ENCODE measurements at places on chromosomes 7 and 10.

GRCh38 chr10:61888744-61889143 is 12.8 kb upstream of the ARID5B start:
- peak; percentile 40 for DNase-seq

DNA sequence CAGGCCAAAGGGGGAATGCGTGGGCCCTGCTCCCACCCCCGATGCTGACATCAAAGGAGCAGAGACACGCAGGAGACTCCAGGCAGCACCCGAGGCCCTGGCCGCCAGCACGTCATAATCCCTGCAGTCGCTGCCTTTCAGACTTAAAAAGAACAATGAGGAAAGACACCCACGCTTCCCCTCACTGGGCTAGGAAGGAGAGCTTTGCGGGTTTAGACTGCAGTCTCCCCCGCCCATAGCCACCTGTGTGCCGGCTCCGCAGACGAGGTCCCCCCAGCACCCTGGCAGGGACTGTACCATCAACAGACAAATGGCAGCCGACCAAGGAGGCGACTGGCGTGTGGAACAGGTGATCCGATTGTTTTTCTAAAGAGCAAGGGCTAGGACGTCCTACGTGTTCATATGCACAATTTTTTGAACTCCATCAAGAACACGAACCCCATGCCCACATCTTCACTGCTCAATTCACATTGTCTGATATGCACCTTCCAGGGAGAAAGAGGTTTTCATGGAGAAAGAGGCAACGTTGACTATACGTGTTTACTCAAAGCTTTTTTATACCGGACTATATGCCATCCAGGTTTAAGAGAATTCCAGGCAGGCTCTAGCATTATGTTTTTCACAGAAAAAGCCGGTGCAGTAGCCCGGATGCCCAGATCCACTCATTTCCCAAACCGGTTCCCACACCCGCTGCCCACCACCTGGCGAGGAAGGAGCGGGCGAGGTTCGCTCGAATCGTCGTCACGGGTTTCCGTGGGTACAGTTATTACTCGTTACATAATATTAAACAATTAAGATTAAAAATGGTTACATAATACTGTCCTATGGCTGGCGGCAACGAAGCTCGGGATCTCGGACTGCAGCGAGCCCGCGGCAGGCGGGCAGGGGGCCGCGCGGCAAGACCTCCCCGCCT is 1.1 kb downstream of the GRB10 start:
- DNase-seq: no peak

DNA sequence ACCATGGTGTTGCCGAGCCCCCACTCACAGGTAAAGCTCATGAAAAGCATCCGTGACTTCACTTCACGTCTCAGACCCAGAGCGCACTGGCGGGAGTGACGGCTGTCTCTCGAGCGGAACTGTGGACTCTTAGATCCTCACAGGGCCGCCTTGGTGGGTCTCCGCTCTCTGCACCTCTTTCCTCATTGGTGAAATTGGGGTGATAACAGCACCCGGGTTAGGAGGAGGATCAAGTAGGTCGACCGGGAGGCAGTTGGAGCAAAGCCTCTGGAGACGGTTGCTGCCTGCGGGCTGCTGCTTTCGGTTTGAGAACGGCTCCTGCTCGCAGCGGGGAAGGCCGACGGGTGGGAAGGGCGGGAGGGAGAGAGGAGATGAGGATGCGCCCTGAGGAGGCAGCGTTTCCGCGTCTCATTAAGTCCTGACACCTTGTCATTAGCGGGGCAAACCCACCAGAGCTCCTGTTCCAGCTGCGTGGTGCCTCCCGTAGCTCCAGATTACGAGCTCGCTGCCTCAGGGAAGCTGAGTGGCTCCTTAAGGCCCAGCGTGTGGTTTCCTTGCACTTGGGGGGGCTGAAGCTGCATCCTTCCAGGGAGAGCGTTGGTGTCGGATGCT is 51.9 kb upstream of the CFAP46 start:
- no peak for DNase-seq

- DNase-seq: no peak
These were observed 16.2 kb downstream of the OPTN start for GRCh38 chr10:13115832-13116803.

- no peak for DNase-seq
These were observed 20.8 kb upstream of the NRP1 start for GRCh38 chr10:33355274-33355673.

DNA sequence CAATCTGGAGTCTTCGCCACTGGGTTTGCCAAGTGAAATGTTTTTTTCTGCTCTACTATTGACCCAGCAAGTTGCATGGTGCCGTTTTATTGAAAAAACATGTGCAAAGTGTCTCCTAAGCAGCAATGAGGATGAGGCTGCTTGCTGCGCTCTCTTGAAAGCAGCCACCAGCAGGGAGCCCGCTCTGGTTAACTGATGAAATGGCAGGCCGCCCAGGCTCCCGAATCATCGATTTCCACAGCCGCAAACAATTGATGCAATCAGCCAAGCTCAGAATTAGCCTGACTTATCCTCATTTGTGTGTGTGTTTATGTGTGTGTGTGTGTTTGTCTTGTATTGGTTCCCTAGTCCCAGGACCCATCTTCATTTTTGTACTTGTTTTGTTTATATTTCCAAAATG is 22.2 kb upstream of the LYZL1 start:
- DNase-seq: peak; percentile 15

DNA sequence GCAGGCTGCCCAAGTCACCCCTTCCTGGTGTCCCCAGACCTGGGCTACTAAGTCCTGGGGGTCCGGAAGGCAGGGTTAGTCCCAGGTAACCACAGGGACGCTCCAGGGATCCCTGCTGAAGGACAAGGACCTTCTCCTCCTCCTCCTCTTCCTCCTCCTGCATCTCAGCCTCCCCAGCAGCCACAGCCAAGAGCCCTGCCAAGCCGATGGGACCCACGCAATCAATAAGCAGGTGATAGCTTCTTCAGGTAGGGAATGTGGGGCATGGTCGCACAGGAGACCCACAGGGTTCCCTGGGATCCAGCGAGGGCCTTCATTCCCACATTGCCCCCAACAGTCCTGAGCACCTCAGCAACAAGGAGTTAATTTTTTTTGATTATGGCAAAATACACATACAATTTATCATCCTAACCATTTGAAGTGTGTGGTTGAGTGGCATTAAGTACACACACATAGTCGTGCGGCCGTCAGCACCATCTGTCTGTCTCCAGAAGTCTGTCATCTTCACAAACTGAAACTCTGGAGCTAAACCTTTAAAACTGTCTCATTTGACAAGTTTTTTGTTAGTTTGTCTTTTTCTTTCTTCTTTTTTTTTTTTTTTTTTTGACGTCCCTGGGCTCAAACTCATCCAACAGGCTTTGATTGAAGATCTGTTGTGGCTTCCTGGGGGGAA is 12.1 kb downstream of the CRYGN start:
- no peak for DNase-seq

- no peak for DNase-seq
These were observed 133.7 kb upstream of the AGK start for GRCh38 chr7:141417506-141417905.

GRCh38 chr10:79046741-79047583 is 21.8 kb upstream of the ZMIZ1 start:
- no peak for DNase-seq

GRCh38 chr10:29636178-29636577 is 1.4 kb upstream of the SVIL start:
- no peak for DNase-seq

DNA sequence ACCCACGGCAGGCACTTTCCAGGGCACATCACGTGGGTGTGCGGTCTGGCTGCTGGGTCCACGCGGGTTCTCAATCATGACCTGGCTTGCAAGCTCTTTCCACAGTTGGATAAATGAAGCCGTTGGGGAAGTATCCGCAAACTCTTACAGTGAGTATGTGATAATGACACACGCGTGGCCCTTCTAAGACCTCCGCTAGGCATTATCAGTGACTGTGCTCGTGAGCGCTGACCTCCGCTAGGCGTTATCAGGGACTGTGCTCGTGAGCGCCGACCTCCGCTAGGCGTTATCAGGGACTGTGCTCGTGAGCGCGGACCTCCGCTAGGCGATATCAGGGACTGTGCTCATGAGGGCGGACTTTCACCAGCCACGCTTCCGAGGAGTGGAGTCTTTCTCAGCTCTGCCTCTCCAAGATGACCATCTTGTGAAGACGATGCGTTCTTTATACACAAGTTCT is 107.0 kb downstream of the WDR37 start:
- DNase-seq: no peak

DNA sequence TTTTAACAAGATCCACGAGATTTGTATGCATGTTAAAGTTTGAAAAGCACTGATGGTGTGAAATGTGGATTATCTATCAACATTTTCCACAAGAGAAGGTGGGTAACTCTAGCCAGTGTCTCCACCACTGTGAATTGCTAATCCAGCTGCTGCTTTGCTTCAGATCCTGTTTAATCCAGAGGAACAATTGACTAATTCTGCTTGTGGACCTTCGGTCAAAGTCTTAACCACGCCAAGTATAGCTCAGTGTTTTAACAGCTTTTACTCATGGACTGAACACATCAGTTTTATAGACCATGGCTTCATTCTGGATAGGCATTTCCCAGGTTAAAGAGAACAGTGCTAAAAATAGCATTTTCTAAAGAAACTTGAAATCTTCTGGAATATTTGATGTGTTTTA is 23.5 kb downstream of the ADK start:
- DNase-seq: no peak

DNA sequence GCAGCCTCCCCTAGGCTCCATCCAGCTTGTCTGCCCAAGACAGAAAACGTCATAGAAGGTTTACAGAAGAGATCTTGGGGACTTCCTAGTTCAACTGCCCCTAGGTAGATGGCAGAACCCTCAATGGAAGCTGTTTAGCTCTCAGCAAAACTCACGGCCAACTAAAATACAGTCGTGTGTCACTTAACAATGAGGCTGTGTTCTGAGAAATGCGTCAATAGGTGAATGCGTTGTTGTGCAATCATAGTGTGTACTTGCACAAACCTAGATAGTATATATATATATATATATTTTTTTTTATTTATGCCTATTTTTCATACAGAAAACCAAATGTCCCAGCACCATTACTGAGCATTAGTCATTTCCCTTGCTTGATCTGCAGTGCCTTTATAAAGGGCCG is 100.4 kb upstream of the SH2B2 start:
- no peak for DNase-seq

GRCh38 chr7:6621195-6622133 is 6.1 kb downstream of the ZNF853 start:
- no peak for DNase-seq

- DNase-seq: no peak
These were observed 83.5 kb downstream of the IPMK start for GRCh38 chr10:58184120-58184670.

DNA sequence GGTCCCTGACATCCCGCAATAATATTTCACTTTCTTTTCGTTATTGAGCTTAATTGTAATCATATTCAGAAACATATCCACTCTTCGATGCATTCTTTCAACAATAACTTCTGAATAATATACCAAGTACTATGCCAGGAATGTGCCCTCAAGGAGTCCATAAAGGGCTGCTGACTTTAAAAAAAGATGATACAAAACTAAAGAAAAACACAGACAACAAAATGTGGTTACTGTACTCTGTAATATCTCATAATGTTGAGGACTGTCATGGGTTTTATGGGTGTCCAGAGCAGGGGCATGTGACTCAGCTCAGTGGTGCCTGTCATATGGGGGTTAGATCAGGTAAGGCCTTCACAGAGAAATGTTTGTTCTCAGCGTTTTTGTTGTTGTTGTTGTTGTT is 73.7 kb downstream of the ARL4A start:
- peak; percentile 45 for DNase-seq

- DNase-seq: no peak
These were observed 155.3 kb upstream of the INHBA start for GRCh38 chr7:41858201-41858600.

DNA sequence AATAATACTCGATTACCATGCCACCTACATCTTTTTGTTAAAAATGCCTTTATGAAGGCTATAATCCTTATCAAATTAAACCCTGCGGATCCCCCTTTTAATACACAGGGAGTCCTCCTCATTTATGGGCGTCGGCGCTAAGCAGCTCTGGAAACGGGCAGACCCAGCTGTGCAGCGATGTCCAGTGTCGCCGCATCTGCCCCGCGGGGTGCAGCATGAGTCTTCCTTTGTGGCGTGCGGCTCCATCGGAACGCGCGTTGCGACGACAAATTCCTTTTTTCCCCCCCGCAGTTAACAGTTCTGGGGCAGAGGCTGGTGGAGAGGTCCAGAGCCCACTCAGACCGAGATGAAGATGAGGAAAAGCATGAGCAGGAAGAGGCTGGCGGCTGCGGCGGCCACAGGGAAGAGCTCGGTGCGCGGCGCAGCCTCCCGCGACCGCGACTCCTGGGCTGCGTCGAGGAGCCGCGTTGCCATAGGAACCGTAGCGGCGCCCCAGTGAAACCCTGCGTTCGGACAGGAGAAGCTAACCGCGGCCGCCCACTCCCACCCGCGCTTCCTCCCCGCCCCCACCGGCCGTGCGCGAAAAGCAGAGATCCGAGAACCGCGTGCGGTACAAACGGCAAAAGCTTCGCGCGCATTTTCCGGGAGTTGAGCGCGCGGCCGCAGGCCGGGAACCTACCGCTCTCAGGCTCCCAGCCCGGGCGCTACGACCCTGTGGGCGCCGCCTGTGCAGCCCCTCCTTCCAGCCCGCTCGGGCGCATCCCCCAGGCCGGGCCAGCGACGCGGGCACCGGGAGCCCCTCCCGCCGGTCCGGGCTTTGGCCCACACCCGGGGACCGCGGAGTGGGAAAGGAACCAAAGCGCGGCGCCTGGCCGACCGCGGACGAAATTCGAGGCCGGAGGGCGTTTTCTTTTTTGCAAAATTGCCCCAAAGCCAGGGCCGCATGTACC is 130.6 kb downstream of the SPAG6 start:
- peak; percentile 10 for DNase-seq

- DNase-seq: peak; percentile 51
These were observed 25.8 kb downstream of the TES start for GRCh38 chr7:116236020-116236630.

DNA sequence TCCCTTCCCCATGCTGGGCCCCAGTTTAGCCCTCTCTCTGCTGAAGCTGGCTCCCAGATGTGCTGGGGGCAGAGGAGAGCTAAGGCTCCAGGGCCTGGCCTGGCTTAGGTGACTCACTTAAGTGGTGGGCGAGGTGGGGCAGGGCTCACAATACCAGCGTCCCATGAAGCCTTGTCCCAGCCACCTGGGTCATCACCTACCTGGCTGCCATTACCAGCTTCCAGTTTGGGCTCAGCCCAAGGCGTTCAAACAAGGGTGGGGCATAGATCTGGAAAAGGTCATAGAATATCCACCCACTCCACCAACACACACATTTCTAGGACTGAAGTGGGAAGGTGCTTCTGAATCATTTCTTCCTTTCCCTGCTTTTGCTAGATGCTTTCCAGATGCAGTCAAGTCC is 8.3 kb downstream of the KAZALD1 start:
- no peak for DNase-seq

- no peak for DNase-seq
These were observed at the start of gene SLIT1 for GRCh38 chr10:97185326-97186058. SLIT1 (minus strand) TSS chr10:97185959; CDS start chr10:97185674, 285 bp downstream.

GRCh38 chr7:86956567-86956966 is 102.9 kb downstream of the ELAPOR2 start:
- DNase-seq: no peak

DNA sequence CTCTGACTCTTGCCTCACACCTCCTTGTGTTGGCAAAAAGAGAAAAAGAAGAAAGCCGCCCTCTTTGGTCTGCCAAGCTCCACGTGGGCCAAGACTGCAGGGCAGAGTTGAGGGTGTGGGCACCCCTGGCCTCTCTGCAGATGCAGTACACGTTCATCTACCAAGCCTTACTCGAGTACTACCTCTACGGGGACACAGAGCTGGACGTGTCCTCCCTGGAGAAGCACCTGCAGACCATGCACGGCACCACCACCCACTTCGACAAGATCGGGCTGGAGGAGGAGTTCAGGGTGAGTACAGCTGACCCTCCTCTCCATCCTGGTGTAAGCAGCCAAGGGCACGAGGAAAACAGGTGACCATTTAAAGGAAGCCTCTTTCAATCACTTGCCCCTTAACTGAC is 56.1 kb downstream of the MKI67 start:
- no peak for DNase-seq
